ENCODE measurements at places on chromosomes 3 and 15. TPM values are rescaled to one million over a fixed set of nuclear protein-coding genes. Genes with fewer than 3 reads are reported as not detected.

Gene KATNBL1
- polyA plus RNA-seq = 36.5 TPM

Gene SOX2
- polyA plus RNA-seq = not detected

- peak; percentile 34 for DNase-seq
These were observed 6.0 kb upstream of the GATA2 start for GRCh38 chr3:128498901-128499530.

GRCh38 chr3:23620638-23621015, 185.1 kb upstream of the UBE2E1 start:
- no peak for DNase-seq

DNA sequence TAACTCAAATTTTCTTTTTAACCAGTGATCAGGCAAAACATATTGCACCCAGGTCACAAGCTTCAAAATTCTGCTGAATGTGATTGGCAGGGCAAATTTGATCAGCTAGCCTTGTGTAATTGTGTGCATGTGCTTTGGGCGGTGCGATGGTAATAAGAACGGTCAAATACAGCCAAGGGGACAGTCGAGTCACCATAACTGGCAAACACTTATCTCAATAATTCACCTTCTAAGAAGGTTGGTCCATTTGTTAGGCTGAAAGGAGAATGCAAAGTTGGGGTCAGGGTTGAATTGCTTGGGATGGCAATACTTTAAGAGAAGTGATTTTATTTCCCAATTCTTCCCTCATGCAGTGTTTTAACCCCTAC, 302.4 kb upstream of the PDZRN3 start:
- DNase-seq = no peak

DNA sequence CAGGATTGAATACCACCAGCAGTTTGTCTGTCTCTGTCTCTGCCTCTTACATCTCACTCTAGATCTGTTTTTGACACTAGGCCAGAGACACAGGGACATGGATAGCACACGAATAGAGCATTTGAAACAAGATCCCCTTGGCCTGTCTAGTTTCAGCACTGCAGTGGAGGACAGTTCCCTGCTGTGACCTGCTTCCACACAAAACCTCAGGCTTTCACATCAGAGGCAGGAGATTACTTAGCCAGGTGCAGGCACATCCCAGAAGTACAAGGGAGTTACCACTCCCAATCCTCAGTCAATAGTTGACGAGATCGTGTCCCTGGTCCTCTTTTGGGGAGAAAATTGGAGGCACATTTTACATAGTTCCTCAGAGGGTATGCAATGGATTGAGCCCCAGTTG, 34.0 kb upstream of the CCK start:
- no peak for DNase-seq

Gene OR5K2
- polyA plus RNA-seq = not detected

Gene ADAMTS9
- polyA plus RNA-seq = 1.2 TPM

- DNase-seq = no peak
These were observed 141.5 kb downstream of the LIPC start for GRCh38 chr15:58573270-58573669.

GRCh38 chr3:125116311-125117080, 60.7 kb upstream of the HEG1 start:
- no peak for DNase-seq

GRCh38 chr3:16809993-16810392, 74.8 kb upstream of the PLCL2 start:
- DNase-seq = no peak

Gene SAMD7
- not detected for polyA plus RNA-seq

DNA sequence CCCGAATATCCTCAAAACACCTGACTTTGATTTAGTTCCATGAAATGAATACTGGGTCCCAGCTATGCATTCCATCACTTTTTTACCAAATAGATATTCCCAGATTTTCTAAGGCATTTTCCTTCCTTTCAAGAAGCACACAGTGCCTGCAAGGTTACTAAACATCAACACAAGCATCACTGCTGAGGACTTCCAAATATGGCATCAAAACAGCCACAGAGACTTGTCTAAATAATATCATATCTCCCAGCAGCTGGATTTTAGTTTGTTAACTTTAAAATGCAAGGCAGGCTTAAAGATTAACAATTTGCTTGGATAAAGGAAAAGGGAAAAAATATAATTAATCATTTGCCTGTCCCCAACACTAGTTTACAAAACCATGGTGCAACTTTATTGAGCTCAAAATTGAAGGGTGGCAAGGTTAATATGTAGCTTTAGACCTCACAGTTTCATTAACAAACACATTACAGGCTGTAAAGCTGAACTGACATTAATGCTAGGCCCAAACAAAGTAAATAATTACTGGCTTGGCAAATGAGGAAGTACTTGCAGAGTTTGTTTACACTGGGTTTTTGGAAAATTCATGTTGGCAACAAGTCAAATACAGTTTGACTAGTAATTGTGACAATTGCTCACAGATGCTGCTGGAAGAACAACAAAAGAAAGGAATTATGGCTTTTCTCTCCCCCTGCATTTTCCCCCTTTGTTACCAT, 401.7 kb upstream of the CDIN1 start:
- DNase-seq = no peak

GRCh38 chr15:45387380-45388007, 9.2 kb upstream of the GATM start:
- no peak for DNase-seq

DNA sequence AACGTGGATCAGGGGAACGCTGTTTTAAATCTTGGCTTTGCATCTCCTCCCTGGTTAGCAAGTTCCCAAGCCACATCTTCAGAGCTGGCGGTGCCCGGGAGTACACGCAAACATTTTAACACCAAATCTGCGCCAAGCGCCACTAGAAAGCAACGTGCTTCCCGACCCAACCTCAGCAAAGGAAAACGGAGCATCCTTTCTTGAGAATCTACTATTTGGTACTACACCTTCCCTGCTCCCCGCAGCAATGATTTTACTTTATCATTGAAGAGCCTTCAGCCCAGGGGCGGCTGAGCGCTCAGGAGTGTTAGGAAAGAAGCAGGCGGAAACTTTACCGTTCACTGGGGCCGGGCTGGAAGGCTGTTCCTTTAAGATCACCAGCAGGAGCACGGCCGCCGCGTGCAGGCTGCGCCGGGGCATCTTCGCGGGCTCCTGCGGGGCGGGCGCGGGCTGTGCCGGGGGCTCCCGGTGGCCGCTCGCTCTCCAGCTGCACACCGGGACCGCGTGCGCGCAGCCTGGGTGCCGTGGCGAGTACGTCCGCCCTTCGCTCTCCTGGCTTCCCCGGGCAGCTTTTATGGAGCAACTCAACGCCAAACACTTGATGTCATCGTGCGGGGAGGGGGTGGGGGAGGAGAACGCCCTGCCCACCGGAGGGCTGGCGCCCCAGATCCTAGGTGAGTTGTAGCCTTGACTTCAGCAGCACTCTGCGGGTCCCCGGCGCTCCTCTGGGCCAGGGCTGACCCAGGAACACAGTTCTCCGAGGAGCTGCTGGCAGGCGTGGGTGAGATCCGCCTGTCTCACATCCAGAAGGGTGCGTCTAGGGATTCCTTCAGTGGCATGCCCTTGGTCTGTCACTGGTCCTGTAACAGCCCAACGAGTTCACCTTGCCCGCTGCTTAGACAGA, at the start of gene CA12:
CA12 (minus strand) TSS at position 546 of the 904 bp plus-strand sequence; CDS start at position 420, 126 bp downstream.
- peak; percentile 51 for DNase-seq

GRCh38 chr15:53324061-53324460, 435.4 kb downstream of the WDR72 start:
- DNase-seq = no peak

GRCh38 chr3:102180280-102180931, 254.4 kb upstream of the ZPLD1 start:
- DNase-seq = no peak

Gene IL17RD
- under 0.01 TPM for polyA plus RNA-seq

DNA sequence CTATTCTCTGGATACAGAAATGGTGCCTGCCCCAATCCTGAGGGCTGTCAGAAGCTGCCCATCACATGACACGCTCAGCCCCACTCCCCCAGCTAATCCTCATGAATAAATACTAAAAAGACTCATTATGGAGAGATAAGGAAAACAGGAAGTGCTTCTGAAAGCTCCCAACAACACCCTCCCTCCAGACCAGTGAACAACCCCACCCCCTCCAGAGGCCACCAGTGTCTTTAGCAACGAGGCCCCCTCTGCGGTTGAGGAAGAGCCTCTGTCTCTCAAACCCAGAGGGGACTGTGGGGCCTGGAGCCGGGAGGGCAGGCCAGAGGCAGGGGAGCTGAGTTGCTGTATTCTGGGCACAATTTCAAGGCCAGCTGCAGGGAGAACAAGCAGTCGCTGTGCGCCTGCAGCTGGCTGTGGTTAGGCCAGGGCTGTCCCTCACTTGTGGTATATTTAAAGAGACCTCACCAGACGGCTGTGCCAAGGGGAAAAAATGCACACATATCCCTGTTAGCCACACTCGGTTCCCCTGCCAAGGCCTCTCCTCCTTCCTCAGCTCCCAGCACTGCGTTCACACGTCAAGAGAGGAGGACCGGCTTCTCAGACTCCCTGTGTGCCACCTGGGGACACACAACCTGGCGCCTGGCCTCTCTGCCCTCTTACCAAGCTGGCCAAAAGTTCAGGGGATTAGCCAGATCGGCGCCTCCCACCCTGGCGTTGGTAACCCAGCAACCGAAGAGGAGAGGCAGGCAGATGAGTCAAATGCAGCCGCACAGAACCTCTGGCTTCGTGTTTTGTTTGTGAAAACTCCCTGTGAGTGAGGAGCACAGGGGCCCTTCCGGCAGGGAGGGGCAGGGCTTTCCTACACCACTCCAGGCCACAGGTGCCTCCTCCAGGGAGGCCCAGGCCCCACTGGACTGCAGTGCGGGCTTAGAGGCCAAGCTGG, 101.2 kb upstream of the ETV5 start:
- peak; percentile 70 for DNase-seq

DNA sequence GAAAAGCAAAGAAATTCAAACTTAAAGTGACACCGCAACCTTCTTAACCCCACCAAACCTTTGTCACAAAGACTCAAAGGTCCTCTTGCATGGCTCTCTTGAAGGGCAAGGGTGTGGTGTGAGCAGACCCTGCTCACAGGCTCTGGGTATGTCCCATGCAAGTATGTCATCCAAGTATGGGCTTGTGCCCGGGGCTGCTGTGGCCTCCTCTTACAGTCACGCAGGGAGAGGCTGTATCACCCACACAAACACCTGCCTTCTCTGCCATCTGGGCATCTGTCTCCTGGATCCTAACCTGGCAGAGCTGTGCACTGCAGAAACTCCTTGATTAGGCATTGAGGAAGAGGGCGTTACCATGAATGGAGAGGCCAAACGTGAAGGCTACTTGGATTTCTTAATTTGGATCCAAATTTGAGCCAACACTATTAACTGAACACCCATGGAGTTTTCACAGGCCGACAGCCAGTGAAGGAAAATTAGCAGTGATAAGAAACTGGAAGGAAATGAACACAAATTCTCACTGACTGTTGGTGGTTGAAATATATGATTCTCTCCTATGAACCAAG, 146.6 kb downstream of the DUT start:
- no peak for DNase-seq

GRCh38 chr15:63600616-63601025, 3.4 kb downstream of the FBXL22 start:
- DNase-seq = peak; percentile 93

Gene AADACL2
- polyA plus RNA-seq = 0.03 TPM
